ENCODE measurements at places on chromosomes 11 and 22.

- no peak for DNase-seq
Observed at GRCh38 chr11:129930296-129930695, 34.9 kb upstream of the NFRKB start.

- DNase-seq: no peak
Observed at GRCh38 chr11:61596990-61597389, 16.1 kb upstream of the SYT7 start.

GRCh38 chr22:43337385-43337784 is 5.8 kb downstream of the SCUBE1 start:
- no peak for DNase-seq

DNA sequence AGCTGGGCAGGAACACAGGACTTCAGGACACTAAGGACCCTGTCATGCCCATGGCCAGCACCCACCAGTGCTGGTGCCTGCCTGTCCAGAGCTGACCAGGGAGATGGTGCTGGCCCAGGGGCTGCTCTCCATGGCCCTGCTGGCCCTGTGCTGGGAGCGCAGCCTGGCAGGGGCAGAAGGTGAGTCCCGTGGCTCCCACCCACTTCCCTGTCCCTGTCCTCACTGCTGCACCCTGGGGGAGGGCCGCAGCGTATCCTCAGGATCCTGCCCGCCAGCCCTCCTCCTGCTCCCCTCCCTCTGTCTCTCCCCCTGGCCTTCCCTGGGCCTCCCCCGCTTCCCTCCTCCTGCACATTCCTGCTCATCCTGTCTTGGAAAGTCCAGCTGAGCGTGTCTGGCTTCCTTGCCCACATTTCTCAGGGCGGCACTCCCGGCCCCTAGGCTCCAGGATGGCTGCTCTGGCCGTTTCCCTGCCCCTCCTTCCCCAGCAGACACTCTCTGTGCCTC is 8.7 kb downstream of the CSF2RB start:
- peak; percentile 1 for DNase-seq

- DNase-seq: no peak
Observed at GRCh38 chr11:92638678-92639077, 330.8 kb upstream of the MTNR1B start.

- no peak for DNase-seq
Observed at GRCh38 chr11:28739489-28740280, 631.5 kb downstream of the METTL15 start.

DNA sequence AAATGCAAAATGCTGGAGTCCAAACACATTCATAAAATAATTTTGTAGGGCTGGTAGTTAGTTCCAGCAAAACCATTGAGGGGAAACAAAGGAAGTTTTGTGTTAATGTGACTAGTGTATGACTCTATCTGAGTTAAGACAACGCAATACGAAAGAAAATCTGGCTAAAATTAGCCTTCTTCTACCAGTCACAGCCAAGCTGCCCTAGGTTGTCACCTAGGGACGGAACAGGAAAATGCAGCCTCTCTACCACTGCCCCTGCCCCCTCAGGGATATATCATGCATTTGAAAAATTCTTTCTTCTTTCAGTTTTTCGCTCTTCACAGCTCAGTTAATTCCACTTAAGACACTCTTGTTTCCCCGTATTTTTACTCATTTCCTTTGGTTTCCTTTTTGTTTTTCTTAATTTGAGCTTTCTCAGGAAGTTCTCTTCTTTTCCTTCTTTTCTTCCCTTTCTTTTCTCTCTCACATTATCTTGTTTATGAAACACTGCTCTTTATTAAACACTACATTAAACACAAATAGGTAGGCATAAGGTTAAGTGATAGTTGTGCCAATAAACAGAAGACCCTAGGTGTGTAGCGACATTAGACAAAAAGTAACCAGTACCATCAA is 30.6 kb downstream of the KIRREL3 start:
- peak; percentile 67 for DNase-seq

DNA sequence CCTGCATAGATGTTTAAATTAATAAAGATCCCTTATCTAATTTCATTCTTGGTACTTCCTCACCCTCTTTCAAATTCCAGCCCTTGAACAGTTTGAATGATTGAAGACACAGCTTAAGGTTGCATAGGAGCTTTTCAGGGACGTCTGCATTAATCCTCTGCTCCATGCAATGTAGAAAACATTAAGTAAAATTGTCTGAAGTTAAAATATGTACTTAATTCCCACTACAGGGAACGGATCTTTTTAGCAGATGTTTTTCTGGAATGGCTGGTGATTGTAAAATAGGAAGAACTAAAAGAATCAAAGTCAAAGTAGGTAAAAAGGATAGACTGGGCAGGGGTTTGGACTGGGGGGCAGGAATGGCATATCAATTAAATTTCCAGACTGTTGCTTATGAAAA is 58.9 kb downstream of the ABTB2 start:
- DNase-seq: no peak

DNA sequence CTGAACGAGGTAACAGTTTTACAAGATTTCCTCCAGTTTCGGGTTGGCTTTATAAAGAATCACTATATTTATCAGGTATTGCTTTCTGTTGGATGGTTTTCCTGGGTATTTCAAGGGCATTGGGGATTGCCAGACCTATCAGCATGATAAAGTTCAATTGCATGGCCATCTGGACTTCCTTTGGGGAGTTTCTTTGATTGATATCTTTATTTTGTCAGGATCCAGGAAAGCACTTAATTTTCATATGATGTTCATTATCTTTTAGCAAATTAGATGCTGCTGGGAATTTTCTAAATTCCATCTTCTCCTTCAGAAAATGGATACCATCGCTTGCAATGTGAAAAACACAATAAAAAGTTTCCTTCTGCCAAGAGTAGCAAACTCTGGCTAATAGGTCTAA is 21.2 kb downstream of the RFPL2 start:
- DNase-seq: no peak

DNA sequence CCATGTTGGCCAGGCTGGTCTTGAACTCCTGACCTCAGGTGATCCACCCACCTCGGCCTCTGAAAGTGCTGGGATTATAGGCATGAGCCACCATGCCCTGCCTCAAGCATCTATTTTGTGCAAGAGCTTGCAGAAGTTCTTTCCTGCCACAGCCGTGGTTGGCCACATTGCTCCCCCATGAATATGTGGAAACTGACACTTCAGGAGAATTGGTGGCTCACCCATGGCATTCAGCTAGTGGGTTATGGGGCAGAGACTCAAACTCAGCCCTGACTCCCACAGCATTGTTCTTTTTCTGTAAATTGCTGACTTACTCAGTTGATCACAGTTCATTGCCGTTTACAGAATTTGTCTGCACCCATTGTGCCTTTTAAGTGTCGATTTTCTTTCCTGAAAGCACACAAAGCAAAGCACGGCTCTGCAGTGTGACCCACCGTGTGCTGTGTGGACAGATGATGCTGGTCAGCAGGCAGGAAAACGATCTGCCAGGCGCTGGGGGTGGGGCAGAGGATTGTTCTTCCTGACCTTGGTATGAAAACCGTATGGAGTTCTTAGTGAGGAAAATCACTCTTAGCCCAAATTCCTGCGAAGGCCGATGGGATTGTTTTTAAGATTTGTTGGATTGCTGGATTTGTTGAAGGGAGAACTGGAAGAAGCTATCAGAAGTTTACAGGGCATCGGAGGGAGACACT is 115.6 kb downstream of the PTPRJ start:
- no peak for DNase-seq

DNA sequence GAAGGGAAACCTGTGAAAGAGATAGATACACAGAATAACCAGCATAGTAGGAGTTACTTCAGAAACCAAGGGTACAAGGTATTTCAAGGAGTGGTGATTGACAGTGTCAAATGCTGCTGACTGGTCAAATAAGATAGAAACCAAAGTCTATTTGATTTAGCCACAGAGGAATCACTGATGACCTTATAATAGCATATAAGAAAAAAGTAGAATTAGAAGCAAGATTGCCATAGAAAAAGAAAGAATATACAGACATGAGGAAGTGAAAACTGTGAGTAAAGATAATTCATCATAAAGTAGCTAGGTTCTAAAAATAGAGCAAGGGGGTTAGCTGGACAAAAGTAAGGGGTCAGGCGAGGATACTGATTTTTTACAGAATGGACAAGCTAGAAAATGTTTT is 14.2 kb downstream of the ZBTB44 start:
- DNase-seq: no peak

DNA sequence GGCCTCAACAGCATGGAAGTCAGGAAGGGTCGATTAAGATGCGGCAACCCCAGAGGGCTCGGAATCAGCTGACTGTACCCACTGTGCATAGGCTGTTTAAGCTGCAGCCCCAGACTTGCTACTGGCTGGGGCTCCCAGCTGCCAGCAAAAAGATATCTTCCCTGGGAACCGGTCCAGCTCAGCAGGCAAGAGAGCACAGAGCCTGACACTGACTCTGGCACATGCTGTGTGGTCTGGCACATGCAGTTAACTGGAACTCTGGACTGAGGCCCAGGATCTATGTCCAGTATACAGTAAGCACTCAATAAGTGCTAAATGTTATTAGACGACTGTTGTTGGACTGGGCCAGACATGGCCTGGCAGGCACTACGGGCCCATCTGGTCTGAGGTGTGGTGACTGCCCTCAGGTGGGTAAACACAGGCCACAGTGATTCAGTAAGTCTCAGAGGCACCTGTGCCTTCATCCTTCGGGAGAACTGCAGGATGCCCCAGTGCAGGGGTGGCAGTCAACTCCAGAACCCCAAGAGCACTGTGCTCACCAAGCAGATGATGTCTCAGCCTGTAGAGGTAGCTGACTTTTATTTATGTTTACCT is 87.6 kb downstream of the LARGE1 start:
- no peak for DNase-seq

GRCh38 chr11:134566311-134566710 is 154.3 kb upstream of the B3GAT1 start:
- DNase-seq: no peak

GRCh38 chr11:127133061-127133460 is 132.5 kb upstream of the KIRREL3 start:
- DNase-seq: no peak

GRCh38 chr22:24134090-24134846 is 47.0 kb upstream of the SUSD2 start:
- DNase-seq: no peak

- no peak for DNase-seq
Observed at GRCh38 chr11:3208272-3208671, 10.3 kb downstream of the MRGPRG start.

GRCh38 chr11:1782831-1783724 is 19.4 kb upstream of the CTSD start:
- peak; percentile 36 for DNase-seq

DNA sequence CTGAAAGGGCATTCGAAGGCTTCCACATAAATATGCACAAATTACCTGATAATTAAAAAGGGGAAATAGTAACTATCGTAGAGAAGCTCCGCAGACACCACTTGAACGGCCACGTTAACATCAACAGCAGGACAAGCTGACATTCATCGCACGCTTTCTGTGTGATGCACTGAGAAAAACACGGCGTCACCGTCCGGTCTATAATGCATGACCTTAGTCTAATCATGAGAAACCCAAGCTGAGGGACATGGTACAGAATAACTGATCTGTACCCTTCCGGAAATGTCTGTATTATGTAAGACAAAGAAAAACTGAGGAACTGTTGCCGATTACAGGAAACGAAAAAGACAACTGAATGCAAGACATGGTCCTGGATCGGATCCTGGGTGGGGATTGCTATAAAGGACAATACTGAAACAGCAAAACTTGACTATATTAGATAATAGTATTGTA is 678 bp upstream of the RANGAP1 start:
- DNase-seq: no peak

DNA sequence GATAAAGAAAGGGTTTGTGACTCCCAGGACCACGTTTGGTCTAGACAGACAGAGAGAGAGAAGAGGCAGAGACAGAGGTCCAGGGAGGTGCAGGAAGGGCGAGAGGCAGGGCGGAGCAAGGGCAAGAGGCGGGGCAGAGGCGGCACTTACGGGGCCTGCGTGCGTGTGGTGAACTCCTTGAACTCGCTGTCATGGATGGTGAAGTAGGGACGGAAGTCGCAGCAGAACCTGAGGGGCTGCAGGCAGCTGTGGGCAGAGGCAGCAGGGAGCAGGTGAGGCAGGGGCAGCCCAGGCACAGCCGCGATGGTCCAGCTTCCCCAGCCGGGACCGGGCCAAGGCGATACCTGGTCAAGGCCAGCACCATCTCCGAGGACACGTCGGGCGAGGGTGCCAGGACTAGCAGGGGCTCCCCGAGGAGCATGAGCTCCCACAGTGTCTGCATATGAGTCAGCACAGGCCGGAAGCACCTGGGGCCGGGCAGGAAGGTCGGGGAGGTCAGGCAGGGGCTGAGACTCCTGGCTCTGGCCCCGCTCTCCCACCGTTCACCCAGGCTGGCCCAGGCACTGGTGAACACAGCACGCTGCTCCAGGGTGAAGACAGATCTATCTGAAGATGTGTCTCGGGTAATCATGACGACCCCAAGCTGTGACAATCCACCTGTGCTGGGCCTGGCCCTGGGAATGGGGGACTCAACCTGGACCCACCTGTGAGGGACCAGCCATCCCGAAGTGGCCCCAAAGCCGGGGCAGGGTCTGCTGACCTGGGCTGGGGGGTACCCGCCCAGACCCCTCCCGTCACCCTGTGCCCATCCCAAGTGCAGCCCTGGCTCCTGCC is 7.2 kb upstream of the PLXNB2 start:
- DNase-seq: no peak

DNA sequence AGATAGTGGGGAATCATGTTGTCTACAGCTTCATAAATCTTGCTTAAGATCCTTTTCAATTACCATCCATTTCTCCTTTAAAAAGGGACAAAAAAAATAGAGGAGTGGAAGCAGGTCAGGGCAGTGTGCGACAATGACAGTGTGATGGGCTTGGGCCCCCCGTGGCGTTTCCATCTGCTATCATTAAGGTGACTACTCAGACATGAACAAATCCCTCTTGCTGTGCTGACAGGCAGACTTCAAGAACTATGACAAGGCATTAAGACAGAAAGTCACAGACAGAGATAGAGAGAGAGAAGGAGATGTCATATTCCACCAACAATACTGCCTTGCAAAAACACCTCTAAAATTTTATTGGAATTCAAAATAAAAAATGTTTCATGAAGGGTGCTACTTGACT is 263.2 kb downstream of the DCDC1 start:
- DNase-seq: no peak

- no peak for DNase-seq
Observed at GRCh38 chr11:8204596-8204995, 35.8 kb upstream of the RIC3 start.

- no peak for DNase-seq
Observed at GRCh38 chr11:64084951-64085710, 49.4 kb downstream of the FLRT1 start.

DNA sequence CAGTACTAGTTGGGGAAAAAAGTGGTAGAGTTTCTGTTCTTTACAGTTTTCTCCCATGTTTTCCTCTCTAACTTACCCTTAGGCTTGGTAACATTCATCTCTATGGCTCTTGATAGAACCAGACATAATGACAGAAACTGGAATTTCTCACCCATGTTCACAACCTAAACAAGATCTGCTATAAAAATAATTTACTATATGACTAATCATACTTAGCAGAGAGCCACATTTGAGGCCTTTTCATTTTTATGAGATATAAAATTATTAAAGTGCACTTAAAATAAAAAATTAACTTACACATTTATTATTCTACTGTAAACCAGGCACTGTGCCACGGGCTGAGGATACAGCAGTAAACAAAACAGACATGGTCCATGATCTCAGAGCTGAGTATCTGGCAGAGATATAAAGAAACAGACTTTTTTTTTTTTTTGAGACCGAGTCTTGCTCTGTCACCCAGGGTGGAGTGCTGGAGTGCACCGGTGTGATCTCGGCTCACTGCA is 98.1 kb downstream of the GAB2 start:
- DNase-seq: peak; percentile 25
